Pulmonary artery endothelial cell (primary cell): ENCODE measurements at places on chromosomes 7 and 10. TPM values are rescaled to one million over a fixed set of nuclear protein-coding genes. Genes with fewer than 3 reads are reported as not detected.

Gene PTF1A
- not detected in 2 replicates for total RNA-seq

Gene C10orf105
- not detected in 2 replicates for total RNA-seq

GRCh38 chr10:102832987-102833386, 4.2 kb downstream of the CYP17A1 start:
- DNase-seq, result no peak

DNA sequence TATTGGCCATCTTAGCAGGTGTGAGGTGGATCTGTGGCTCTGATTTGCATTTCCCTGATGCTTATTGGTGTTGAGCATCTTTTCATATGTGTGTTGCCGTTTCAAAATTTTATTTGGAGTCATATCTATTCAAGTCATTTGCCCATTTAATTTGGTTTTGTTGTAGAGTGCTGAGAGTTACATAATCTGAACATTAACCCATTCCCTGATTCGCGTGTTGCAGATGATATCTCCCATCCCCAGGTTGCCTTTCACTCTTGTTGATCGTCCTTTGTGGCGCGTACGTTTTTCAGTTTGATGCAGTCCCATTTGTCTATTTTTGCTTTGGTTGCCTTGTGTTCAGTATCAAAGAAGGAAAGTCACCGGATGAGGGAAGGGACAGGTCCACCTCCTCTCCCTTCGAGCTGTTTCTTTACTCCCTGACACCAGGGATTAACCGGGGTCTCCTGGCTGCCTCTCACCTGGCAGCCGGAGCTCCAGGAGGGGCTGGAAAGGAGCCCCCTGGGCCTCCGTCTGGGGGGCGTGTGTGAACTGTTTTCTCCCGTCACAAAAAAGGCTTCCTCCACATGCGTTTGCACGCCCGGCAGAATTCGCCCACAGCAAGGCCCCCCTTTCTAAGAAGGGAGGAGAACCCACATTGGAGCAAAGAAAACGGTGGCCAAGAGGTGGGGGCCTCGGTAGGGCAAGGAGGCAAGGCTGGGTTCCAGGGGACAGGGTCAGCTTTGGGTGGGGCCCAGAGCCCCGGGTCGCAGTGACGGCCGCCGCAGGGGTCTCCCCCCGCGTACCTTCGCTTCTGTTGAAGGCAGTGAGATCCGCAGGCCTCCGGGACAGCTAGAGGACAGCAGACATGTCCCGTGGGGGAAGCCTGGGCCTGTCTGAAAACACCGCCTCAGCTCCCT, 8.3 kb downstream of the MNX1 start:
- no peak for DNase-seq

Gene ZNF727
- not detected in 2 replicates for total RNA-seq

- DNase-seq, result no peak
Observed at GRCh38 chr7:34417781-34418180, 240.2 kb upstream of the NPSR1 start.

Gene FLNC
- 133 and 167 TPM in 2 replicates for total RNA-seq

DNA sequence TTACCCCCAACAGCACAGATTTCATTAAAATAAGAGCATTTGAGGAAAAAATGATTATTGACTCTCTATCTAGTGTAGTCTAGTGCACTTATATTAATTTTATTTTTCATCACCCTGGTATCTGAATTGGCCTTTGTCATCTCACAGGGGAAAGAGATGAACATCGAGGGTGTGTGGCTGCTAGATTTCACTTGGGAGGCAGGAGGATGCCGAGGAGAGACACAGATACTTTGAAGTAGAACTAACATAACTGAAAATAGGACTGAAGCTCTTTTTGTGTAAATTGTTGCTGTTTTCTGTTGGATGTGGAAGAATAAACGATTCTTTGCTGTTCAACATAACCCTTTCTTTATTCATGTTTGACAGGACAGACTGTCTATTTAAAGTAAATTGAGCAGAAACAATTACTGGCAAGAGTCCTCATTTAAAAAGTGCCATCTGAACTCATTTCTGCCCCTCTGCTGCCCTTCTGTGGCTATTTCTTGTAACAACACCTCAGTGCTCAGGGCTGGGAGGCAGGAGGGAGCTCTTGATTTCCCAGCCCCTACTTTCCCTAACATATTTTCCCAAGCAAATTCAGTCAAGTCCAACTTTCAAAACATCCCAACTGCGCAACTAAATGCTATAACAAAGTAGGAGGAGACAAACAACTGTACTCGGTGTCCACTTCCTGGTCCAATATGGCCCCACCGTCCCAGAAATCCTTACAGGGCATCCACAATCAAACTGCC, 15.6 kb downstream of the LYZL1 start:
- peak; percentile 20 for DNase-seq

- no peak for DNase-seq
Observed at GRCh38 chr7:145784809-145785780, 331.5 kb upstream of the CNTNAP2 start.

Gene ERVW-1
- total RNA-seq, result not detected in 2 replicates

DNA sequence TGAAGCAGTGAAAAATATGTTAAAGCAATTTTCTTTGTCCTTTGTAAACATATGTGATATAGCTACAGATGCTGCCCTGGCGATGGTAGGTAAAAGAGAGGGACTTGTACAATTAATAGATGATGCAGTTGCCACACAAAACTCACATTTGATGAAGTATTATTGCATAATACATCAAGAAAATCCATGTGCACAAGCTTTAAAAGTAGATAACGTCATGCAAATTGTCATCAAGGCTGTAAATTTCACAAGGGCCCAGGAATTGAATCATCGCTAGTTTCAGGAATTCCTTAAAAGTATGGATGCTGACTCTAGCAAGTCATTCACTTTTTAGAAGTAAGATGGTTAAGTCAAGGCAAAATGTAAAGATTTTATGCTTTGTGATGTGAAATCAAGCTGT, 10.0 kb downstream of the CYP3A5 start:
- no peak for DNase-seq

DNA sequence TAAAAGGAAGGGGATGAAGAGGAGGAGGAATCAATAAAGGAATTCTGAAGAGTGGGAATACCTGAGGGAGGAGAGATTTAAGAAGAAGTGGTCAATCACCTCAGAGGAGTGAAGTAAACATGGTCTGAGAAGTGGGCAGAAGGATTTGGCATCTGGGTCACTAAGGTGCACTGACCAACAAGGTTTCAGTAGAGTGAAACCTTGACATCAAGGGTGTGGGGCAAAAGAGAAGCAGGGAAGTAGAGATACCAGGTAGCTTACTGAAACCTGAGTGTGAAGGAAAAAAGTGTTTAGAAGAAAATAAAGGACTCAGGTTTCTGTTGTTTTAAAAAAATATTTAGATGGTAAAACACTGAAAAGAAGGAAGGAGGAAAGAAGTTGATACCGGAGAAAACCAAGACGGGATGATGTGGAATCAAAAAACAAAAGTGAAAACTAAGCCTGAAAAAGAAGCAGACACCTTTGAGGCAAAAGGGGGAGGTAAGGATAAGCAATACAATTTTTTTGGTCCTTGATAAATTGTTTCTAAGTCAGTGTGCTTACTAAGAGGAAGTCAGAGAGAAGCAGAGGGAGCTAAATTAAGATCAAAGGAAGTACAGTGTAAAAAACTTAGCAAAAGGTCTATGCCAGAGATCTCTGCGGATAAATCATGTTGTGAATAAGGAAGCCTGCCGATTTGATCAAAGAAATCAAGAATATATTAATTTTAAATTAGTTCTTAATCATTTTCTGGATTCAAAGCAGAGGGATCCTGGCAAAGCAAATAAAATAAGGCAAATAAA, 137.2 kb upstream of the GPR22 start:
- no peak for DNase-seq

Gene CYP3A7
- total RNA-seq, result not detected in 2 replicates

Gene MGAM2
- total RNA-seq, result not detected in 2 replicates

- DNase-seq, result peak; percentile 24
Observed at GRCh38 chr10:93346694-93347093, 135.4 kb downstream of the MYOF start.

Gene CFAP70
- 0.13 and 0.28 TPM in 2 replicates for total RNA-seq

DNA sequence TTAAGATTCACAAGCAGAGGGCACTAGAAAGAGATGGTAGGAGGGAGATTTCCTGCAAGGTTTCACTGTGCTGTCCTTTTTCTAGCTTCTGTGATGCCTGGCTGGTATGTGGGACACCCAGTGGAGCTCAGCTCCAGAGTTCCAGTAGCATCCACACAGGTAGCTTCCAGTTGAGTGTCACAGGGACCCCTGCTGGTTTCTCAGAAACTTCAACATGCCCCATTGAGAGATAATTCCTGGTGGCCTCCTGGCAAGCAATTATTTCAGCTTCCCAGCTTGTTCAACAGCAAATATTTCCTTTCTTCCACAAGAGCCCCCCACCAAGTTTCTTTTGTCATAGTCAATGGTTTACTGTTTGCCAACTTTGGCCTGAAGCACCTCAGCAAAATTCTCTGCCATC, 858.7 kb downstream of the REEP3 start:
- DNase-seq, result no peak

GRCh38 chr10:4658777-4659176, 167.2 kb upstream of the AKR1E2 start:
- DNase-seq, result no peak

- DNase-seq, result no peak
Observed at GRCh38 chr7:25358926-25359325, 130.6 kb upstream of the NPVF start.

DNA sequence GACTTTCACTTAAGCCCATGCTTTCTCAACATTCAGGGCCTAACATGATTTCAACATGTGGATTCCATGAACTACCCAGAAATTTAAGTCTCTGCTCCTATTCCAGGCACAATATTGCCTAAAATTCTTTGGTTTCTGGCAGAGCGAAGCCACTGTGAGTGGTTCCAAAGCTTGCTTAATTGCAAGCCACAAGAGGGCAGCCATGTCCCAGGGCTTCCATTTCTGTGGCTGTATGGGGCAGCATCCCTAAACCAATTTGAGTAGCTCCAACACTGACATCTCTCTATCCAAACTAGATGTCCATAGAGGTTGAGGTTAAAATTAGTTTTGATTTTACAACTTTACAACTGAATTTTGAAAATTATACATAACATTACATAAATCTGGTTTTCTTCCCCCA, 56.3 kb upstream of the MDFIC start:
- no peak for DNase-seq

- DNase-seq, result no peak
Observed at GRCh38 chr10:49076741-49077521, 38.4 kb downstream of the VSTM4 start.

Gene ZYX
- total RNA-seq, result 33.5 and 37.9 TPM in 2 replicates

- no peak for DNase-seq
Observed at GRCh38 chr7:96734343-96734742, 24.7 kb upstream of the SEM1 start.

DNA sequence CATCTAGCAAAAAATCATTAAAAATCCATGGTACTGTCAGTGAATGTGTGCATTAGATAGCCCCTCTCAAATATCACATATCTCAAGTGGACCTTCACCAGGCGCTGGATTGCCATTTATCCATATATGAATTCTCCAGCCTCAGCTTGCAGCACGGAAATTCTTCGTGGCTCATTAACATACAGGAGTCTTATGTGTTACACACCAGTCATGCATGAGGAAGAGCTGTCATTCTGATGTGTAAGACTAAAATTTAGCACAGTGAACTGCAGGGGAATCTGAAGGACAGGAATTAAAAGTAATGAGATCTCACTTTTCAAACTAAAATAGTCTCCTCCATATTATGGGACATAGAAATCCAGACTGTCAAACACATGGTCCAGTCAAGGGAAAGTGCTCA, 542.4 kb upstream of the DPP6 start:
- no peak for DNase-seq

DNA sequence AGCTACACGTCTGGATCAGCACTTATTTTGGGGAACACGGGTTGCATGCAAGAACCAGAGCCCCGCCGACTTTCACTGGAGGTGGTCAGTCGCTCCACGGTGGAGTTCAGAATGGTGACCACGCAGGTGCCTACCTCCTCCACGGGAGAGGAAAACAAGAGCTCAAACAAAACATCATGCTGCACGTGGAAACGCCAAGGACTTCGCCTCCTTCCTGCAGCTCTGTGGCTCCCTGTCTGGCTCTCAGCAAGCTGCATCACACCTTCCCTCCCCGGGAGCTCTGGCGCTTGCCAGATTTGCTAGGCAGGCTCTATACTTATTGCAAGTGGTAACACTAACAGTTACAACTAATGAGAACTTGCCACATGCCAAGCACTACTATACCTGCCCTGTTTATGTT, 26.0 kb downstream of the GSDME start:
- no peak for DNase-seq

Gene PGAM2
- total RNA-seq, result 0.14 TPM in 1 of 2 replicates, not detected in the other

DNA sequence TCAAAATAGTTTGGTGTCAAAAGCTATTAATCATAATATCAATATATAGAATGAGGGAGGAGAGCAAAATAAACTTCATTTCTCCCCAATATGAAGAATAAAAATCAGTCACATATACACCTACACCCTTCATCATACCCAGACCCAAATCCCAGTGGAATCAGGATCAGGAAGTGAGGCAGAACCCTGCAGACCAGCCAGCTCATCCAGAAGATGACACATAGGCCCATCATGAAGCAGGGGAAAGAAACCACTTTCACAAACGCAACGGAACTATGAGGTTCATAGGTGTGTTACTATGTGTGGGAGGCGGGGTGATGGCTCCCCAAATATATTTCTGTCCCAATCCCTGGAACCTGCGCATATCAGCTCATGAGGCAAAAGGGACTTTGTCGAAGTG, 89.0 kb downstream of the RSU1 start:
- no peak for DNase-seq

DNA sequence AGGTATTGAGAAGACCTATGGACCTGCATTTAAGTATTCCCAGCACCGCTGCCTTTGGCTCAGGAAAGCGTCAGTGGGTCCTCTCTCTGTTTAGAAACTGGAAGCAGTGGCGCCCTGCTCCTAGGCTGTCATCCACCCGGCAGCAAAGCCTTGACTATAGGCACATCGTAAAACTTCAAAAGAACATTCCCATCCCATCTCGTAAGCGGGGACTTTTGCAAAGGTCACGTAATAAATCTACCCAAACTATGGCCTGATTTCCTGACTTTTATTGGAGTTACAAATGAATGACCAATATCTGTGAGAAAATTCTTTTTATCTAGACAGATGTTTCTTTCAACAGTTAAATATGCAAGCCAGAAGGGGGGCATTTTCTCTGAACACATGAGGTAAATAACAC, 115.8 kb upstream of the TCERG1L start:
- DNase-seq, result no peak

GRCh38 chr10:127757033-127757432, 20.0 kb downstream of the FOXI2 start:
- no peak for DNase-seq
